LHCN-M2 (cell line): ENCODE measurements at places on chromosomes 6 and 20. TPM values are rescaled to one million over a fixed set of nuclear protein-coding genes. Genes with fewer than 3 reads are reported as not detected.

GRCh38 chr6:121334299-121335086, at the start of gene TBC1D32:
TSS of gene TBC1D32 (minus strand) at chr6:121334480. CDS start at chr6:121334430, 50 bp downstream.
- DNase-seq, result peak; percentile 90

DNA sequence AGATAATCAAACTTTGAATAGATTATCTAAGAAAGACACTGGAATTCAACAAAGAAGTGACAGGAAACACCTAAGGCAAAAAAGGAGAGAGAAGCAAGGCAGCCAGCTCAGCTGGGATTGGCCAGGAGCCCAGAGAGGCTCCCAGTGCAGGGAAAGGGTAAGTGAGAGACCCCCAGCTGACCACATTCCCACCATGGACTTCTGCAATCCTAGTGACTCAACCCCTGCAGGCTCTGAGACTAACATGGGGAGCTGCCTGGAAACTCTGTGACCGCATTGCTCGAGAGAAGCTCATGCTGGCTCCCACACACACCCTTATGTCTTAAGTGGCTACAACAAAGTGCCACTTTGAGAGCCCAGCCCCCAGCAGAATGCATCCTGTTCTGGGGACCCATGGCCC, 215.1 kb downstream of the PACRG start:
- DNase-seq, result peak; percentile 5

BTNL2 gene
- not detected in 2 replicates for total RNA-seq

LY6G5B gene
- total RNA-seq, result 2.4 and 4.0 TPM in 2 replicates

GRCh38 chr6:108914235-108915022, 66.2 kb downstream of the ARMC2 start:
- DNase-seq, result no peak

DNA sequence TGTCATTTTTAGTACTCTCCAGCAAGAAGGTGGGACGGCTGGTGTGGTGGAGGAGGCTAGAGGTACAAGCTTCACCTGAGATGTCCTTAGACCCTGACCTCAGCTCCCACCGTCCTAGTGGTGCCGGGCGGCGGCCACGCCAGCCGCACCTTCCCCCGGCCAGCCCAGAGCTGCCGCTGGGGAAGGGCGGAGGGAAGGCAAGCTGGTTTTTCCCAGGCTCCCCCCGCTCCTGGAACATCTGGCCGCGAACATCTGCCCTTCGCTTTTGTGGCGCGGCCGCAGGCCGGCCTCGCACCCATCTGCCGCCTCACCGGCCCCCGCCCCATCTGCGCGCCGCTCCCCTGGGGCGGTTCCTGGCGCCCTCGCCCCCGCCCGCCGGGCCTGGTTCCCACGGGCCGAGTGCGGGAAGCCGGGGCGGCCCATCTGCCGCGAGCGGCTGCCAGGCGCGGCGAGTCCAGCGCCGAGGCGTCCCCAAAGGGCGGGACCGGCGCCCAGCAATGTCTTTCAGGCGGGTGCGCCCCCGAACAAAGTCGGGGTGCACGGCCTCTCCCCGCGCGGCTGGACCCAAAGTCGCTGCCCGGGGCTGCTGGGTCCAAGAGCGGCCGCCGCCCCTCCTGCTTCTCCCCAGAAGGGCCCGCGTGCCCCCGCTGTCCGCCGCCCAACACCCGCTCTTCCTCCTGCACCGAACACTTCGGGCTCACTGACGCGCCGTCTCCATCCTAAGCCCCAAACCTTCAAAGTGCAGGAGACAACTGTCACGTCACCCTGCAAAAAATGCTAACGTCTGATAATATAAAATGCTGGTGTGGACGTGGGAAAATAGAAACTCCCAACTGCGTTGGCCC, 17.3 kb upstream of the ID1 start:
- DNase-seq, result no peak
